ENCODE measurements at places on chromosomes 1 and 21. TPM values are rescaled to one million over a fixed set of nuclear protein-coding genes. Genes with fewer than 3 reads are reported as not detected.

The SEC16B gene
- 1.1 TPM for total RNA-seq

The ZFP69 gene
- total RNA-seq = 2.1 TPM

The SMCP gene
- total RNA-seq = not detected

The POU2F1 gene
- 5.7 TPM for total RNA-seq

The ZNF683 gene
- not detected for total RNA-seq

The ANGPTL3 gene
- not detected for total RNA-seq

The CTH gene
- total RNA-seq = 1.4 TPM

The F11R gene
- total RNA-seq = 67.0 TPM

The CD101 gene
- total RNA-seq = 0.10 TPM

The SLFNL1 gene
- total RNA-seq = 0.07 TPM

The CELA2A gene
- not detected for total RNA-seq

The PTPRF gene
- total RNA-seq = 109 TPM

The ZMYND12 gene
- 0.34 TPM for total RNA-seq

The CYP2J2 gene
- total RNA-seq = not detected

The GPR52 gene
- total RNA-seq = not detected

The CSMD2 gene
- under 0.01 TPM for total RNA-seq

The NECTIN4 gene
- 0.54 TPM for total RNA-seq

The GNG4 gene
- total RNA-seq = not detected

The LRRC40 gene
- total RNA-seq = 22.9 TPM

The CASQ1 gene
- total RNA-seq = not detected

The PLA2G4A gene
- 6.8 TPM for total RNA-seq

The TRIM67 gene
- total RNA-seq = not detected
